ENCODE measurements at places on chromosomes 4 and X.

DNA sequence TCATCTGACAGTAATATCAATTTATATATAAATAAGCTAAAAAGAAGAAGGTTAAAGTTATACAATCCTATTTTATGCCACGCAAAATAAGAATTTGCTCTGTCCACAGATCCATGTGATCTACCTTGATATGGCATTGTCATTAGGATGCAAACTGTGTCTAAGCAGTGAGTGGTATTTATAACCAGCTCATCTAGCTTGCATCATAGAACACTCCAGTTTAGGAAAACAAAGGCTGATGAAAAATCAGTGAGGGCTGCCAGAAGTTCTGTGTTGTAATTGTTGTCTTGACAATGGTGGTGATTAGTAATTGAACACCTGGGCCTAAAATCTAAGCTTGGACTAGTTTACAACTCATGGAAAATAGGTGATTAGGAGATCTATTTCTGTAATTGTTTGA lies 111.0 kb downstream of the CPE start:
- peak; percentile 21 for DNase-seq

GRCh38 chr4:74675673-74676279 lies 118.5 kb downstream of the BTC start:
- peak; percentile 88 for DNase-seq

DNA sequence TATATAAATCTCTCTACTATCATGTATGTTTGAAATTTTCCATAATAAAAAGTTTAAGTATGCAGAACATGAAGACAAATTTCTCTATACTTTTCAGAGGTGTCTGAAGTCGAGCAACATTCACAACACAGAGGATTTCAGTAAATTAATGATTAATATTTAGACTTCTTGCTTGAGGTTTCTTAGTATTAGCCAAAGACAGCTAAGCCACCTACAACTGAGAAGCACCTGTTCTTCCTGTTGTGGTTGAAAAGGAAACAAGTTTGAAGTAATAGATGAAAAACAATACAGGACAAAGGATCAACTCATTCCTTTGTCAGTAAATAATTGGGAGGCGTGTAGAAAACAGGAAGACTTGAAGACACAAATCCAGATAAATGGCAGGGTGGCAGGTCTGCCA lies 21.1 kb downstream of the SCML1 start:
- DNase-seq = no peak

DNA sequence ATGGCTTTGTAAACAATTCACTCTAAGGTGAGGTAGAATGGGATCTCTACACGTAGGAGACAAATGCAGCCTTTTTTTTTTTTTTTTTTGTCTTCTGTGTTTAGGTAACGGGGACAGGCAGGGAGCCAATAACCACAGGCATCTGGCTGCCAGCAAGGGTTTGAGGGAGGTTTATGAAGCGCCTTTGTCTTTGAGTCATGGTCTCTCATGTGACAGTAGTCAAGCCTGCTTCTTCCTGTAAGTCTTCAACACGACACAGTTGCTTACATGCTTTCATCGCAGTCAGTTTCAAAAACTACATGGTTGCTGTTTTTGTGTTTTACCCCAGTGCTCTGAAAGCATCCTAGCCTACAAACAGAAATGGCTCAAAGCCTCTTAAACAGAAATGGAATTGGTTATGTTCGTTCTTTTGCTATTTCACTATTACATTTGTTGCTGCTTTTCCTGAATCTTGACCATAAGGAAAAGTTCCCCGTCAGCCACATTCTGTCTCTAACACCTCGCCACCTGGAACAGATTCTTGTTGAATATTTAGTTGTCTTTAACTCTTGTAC lies 127.8 kb upstream of the METTL14 start:
- peak; percentile 70 for DNase-seq

- DNase-seq = no peak
These were observed 178.9 kb upstream of the GPC4 start for GRCh38 chrX:133594156-133594555.

- peak; percentile 50 for DNase-seq
These were observed 195.9 kb downstream of the SHOX start for GRCh38 chrX:826448-826847.

DNA sequence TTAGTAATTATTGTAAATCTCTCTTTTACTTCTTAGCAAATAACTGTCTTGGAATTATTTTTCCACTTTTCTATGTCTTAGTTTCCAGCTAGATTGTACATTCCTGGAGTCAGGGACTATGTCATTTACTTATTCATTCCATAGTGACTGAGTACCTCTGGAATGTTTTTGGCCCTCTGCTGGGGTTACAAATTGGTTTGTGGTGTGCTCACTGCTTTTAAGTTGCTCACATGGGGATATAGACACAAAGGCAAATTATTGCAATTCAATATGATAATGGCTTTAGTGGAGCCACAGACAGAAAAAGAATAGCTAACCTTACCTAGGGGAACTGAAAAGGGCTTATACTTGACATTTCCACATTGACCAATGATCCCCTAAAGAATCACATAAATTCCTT lies 63.7 kb upstream of the PDGFRA start:
- peak; percentile 92 for DNase-seq

DNA sequence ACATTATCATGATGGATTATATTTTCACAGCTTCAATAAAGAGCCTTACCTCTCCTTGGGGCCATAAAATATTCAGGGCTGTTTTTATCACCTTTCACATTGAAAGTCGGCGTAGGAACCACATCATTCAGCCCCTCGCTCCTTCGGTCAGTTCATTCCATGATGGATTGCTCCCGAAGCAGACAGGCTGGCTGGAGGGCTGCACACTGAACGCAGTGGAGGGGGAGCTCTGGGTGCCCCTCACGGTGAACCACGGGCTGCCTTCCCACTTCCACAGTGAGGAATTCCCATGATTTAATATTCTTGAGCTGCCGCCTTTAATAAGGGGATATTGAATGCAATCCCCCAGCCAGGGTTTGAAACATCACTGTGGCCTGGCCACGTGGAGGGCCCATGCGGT lies 16.0 kb downstream of the PPP2R2C start:
- no peak for DNase-seq

GRCh38 chrX:8868906-8869305 lies 67.7 kb upstream of the FAM9A start:
- peak; percentile 56 for DNase-seq

DNA sequence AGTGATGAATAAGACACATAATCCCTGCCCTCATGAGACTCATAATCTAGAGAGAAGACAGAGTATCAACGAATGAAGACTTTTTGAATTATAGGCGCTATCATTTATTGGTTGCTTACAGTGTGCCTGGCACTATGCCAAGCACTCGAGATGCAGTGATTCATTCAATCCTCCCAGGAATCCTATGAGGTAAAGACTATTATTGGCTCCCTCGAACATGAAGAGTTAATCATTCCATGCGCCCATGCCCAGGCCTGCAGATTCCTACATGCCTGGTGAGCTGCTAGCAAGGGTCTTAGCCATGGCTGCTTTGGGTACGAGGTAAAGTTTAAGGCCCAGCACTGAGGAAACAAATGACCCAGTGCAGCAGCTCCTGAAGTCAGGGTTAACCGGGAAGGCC lies 47.0 kb downstream of the TEX13B start:
- peak; percentile 41 for DNase-seq

GRCh38 chr4:161714022-161714751 lies 449.6 kb downstream of the FSTL5 start:
- peak; percentile 89 for DNase-seq

DNA sequence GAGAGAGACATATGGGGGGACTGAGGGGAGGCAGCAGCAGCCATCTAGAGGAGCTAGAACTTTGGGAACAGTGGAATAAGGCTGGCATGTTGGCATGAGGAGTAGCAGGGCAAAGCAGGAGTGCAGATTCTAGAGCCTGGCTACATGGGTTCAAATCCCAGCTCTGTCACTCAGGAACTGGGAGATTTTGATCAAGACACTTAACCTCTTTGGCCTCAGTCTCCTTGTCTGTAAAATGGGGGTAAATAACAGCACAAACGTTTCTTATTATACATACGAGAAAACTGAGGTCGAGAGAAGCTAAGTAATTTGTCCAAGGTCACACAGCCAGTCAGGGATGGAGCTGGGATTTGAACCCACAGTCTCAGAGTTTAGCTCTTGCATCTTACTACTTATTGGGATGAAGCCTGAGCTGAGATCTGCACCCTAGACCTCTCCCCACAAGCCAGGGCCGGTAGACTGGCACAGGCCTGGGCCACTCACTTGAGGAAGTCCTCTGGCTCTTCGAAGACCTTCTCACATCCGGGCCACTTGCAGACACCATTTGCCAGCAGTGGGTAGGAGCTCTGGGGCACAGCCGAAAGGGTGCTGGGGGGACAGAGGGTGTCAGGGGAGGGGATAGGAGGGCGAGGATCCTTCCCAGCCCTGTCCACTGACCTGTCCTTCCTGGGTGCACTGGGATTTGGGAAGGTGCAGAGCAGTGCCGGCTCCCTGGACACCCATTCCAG lies 8.1 kb downstream of the FOXP3 start:
- no peak for DNase-seq

- no peak for DNase-seq
These were observed 64.3 kb downstream of the TIGD2 start for GRCh38 chr4:89175611-89176010.

DNA sequence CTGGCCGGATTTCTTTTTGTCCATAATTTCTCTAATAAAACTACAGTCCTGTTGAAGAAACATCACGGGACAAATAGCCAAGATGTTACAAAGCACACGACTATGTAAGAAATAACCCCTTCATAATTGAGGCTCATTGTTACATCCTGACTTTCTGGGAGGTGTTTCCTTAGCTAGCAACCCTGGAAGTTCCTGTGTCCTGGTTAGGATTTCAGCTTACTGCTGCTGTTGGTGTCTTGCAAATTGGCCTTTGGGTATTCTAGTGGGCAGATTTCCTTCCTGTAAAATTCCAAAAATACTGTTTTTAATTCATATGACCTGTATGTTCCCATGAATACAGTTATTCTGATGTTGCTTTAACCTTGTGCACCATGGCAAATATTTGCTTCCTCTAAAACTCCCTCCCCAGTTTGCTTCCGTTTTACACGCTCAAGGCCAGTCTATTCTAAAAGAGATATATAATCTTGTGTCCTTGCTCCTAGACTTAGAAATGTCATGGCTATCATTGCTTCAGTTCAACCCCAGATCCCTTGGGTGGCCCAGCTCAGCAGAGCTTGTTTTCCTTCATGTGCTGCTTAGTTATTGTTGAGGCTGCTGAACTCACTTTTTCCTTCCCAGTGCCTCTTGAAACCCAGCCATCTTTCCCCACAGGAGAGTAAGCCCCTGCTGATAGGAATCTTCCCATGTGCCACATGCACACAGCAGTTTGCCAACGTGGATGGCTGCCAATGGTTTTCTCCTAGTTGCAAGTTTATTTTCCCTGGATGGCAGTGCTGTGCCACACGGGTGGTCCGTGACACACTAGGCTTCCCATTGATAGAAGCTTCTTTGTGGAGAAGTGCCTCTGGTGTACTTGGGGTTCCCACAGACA lies 75.8 kb downstream of the TSPAN7 start:
- peak; percentile 6 for DNase-seq
